Stimulated activated CD8-positive, alpha-beta memory T cell treated with anti-CD3 and anti-CD28 coated beads, Interleukin-7, amount 100 ng/mL, for 48 hours (primary cell): ENCODE measurements at places on chromosomes 11 and 22.

GRCh38 chr11:77104727-77105126 lies 2.1 kb downstream of the OMP start:
- DNase-seq: no peak

- peak; percentile 50 for DNase-seq
Measured at GRCh38 chr11:75492181-75492820, 33.4 kb downstream of the GDPD5 start.

DNA sequence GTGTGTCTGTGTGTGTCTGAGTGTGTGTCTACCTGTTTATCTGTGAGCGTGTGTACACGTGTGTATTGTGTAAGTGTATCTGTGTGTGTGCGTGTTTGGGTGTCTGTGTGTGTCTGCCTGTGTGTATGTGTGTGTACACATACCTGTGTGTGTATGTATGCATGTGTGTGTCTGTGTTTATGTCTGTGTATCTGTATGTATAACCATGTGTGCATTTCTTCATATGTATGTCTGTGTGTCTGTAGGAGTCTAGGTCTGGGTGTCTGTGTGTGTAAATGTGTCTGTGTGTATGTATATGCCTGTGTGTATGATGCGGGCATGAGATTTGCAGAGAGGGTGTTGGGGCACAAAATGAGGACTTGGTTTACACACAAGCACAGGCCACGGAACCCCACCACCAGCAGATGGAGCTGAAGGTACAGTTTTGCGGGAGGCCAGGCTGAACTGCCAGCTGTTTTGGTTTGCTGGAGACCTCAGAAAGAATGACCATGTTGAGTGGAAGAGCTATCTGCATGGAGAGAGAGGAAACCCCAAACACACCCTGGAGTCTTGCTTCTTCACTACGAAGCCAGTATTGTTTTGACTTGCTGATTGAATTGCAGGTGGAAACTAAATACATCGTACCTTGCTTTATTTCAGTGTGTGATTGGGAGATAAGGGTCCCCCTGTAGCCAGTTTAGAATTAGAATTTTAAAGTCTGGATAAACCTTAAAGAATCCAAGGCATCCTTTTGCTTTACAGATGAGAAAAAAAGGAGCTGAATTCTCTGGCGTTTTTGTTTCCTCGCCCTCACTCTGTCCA lies 497.2 kb downstream of the NTM start:
- DNase-seq: no peak

DNA sequence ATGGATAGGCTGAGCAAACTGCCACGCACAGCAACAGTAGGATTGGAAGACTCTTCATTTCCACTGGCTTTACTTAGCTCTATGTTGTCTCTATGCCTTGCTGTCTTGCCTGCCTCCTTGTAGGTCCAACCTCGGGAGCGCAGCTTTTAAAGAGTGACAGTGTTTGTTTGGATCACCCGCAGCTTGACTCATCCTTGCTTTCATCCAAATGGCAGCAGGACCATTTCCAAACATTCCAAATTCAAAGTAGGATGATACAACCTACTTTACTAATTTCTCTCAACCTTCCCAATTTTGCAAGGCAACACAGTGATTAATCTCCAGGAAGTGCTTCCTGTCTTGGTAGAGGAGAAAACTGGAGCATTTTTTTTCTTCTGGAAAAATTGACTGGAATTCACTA lies at the start of gene MMP3:
MMP3 (minus strand) TSS at position 121 of the 400 bp plus-strand sequence; CDS start at position 58, 63 bp downstream.
- no peak for DNase-seq

- DNase-seq: no peak
Measured at GRCh38 chr22:25395915-25396314, 168.6 kb upstream of the GRK3 start.

GRCh38 chr11:8231979-8232378 lies 31.7 kb downstream of the LMO1 start:
- no peak for DNase-seq

DNA sequence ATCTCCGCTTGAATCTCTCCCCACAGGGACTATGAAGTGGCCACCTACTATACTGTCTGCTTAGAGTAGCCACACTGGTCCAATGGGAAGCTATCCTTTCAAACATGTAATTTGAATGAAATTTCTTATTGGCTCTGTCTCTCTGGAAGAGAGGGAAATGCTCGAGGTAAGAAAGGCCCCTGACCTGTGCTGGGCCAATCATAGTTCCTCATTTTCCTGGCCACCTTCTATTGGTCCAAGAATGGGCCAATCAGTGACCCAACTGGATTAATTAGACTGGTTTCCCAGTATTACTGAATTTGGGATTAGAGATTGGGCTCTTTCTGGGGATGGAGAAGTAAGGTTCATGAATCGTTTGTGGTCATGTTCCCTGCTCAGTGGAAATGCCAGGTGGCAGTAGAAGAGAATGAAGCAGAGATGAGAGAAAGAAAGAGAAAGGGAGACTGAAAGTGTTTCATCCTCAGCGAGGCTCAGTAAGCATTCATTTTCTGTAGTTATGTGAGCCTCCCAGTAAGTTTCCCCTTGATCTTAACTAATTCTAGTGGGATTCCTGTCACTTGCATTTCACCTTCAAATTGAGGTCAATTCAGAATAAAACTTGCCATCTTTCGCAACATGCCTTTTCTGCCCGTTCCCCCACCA lies 8.4 kb upstream of the MMP20 start:
- no peak for DNase-seq

DNA sequence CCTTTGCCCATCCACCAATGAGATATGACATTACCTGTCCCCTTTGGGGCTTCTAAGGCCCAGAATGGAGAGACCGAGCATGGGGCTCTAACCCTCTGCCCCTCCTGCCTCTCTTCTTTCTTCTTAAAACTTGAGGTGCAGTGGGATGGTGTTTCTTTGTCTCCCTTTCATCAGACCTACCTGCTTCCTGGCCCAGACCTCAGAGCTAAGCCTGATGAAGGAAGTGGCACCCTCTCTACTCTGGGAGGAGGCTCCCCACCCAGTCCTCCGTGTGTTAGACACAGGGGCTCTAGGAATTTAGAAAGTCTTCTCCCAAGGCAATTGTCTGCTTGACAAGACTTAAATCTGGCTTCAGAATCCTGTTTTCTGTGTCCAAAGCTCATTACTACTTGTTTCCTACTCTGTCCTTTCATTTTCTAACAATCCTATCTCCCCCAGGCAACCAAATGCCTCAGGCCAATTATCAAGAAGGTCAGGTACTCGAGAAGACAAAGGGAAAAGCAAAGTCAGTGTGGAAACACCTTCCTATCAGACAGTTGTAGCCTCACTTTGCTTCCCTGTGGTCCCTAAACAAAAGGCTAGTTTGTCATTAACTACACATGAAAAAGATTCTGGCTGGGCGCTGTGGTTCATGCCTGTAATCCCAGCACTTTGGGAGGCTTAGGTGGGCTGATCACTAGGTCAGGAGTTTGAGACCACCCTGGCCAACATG lies 20.3 kb upstream of the PARVA start:
- DNase-seq: no peak

GRCh38 chr11:21646351-21646750 lies 546.5 kb upstream of the ANO5 start:
- DNase-seq: no peak

GRCh38 chr11:36400766-36401455 lies 104.8 kb downstream of the PRR5L start:
- no peak for DNase-seq

DNA sequence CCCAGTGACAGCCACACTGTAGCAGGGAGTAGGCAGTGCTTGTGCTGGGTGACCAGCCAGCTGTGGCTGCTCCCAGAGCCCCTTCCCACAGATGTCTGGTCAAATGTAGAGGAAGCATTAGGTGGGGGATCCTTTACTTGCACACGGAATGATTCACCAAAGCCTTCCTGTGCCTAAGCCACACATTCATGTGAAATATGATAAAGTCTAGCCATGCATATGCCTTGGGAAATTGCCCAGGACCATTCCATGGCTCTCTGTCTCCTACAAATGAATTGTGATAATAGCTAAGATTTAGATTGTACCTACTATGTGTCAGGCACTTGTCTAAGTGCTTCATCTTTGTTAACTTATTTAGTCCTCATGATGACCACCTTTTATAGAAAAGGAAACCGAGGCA lies 217.5 kb upstream of the E2F8 start:
- no peak for DNase-seq

GRCh38 chr11:79052544-79052943 lies 388.3 kb downstream of the TENM4 start:
- DNase-seq: no peak

DNA sequence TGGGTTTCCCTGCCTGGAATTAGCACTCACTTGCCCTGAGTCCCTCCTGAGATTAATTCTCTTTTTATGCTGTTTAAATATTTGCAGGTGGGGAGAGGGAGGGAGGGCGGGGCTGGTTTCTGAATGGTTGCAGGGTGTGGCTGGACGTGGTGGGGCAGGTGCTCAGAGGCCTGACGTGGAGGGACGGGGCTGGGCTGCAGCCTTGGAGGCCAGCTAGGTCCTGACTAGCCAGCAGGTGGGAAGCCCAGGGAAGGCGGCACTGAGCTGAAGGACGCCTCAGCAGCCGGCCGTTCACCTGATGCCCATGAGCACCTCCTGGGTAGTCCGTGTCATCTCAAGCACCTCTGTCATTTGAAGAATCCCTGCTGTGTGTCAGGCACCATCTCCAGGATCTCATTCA lies 21.3 kb downstream of the SGSM1 start:
- DNase-seq: no peak

- DNase-seq: no peak
Measured at GRCh38 chr11:131874070-131874469, 503.7 kb downstream of the NTM start.

GRCh38 chr11:43582024-43582862 lies 98.3 kb upstream of the HSD17B12 start:
- no peak for DNase-seq

- DNase-seq: no peak
Measured at GRCh38 chr22:21082248-21082647, 36.5 kb downstream of the LRRC74B start.

- DNase-seq: peak; percentile 29
Measured at GRCh38 chr11:46127150-46127638, 5.9 kb upstream of the PHF21A start.

DNA sequence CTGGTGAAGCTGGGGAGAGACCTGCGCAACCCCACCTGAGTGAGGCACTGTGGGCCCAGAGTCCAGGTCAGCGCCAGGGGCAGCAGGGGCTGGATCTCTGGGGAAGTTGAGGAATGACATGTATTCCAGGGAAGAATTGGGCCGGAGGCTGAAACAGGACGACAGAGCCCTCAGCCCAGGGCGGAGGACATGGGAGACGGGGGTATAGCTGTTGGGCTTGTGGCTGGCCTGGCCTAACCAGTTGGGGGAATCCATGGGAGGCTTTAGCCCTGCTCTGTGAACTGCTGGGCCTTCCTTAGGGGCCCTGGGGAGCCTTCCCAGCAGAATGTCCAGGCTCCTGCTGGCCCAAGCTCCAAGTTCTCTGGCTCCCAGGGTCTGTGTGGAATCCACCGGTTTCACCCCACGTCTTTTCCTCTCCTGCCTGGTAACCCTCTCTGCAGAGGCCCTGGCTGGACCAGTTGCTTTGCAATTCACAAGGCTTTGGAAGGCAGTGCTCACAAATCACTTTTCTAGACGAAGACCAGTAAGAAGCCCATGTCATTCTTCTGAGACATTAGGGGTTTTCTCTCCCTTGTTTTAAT lies 50.4 kb upstream of the KCNQ1OT1 start:
- no peak for DNase-seq

DNA sequence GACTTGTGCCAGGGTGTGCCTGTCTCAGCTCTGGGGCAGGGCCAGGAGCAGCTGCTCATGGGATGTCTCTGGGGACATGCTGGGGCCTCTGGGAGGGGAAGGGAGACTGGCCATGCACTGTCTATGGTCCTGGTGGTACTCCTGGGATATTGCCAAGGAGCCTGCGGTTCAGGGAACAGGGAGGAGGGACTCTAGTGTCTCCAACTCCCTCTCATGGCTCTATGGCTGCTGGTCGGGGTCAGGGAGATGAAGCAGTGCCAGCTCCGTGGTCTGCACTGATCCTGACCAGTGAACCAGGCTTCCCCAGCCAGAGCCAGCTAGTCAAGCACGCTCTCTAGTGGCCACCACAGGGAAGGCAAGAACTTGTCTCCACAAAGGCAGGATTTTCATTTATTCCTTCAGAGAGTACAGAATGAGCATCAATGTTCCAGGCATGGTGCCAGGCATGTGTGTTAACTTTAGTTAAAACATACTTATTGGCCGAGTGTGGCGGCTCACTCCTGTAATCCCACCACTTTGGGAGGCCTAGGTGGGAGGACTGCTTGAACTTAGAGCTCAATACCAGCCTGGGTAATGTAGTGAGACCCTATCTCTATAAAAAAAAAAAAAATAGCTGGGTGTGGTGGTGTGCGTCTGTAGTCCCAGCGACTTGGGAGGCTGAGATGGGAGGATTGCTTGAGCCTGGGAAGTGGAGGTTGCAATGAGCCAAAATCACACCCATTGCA lies 2.5 kb upstream of the BEST1 start:
- no peak for DNase-seq

- no peak for DNase-seq
Measured at GRCh38 chr11:122785031-122785541, 53.2 kb upstream of the CRTAM start.

DNA sequence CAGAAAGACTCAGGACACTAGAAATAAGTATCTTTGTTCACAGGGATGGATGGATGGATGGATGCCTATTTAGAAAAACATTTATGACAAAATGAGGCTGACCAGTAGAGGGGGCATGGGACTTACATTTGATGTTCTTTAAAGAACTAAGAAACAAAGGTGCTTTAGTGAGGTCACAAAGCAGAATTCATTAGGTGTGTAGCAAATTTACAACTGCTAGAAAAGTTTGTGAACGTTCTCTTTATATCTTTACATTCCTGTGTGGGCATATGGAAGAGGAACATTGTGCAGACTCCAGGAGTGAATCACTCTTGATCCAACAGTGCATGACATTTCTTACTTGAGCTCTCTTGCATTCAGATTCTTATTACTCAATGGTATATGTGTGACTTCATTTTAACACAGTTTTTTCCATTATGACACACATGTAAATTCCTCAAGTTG lies 15.8 kb upstream of the SIK2 start:
- no peak for DNase-seq

GRCh38 chr11:46724088-46724487 lies 5.1 kb downstream of the F2 start:
- DNase-seq: no peak

GRCh38 chr11:11382858-11383532 lies 29.9 kb upstream of the CSNK2A3 start:
- DNase-seq: no peak

DNA sequence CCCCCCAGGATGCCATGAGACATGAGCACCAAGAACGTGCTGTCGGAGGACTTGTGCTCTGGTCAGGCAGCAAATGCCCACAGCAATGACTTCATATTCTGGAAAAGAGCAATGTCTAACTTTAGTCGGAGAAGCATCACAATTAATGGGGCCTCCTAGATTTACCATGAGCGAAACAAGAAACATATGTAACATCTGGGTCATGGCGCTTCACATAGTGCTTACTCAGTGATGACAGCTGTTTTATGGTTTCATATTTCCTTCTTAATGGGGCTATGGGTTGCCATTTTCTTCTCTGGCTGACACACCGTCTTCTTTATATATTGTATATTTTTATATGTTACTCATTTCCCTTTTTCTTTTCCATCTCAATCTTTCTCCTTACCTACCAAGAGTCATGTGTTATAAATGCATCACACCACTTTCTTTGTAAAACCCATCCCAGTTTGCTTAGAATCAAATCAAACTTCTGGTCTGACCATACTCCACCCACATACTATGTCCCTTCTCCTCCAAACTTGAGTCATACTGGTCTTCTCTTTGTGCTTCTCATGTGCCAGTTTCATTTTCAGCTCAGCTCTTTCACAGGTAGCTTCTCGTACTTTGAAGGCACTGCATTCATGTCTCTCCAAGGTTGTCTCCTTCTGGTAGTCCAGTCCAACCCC lies 9.4 kb upstream of the CASP12 start:
- DNase-seq: no peak

GRCh38 chr11:134830312-134830711 lies 418.3 kb upstream of the B3GAT1 start:
- DNase-seq: no peak
